Fibroblast of lung (primary cell): ENCODE measurements at places on chromosomes 4 and X. TPM values are rescaled to one million over a fixed set of nuclear protein-coding genes. Genes with fewer than 3 reads are reported as not detected.

MAN2B2 gene
- 11.8 and 19.0 TPM in 2 replicates for total RNA-seq

EFNB1 gene
- total RNA-seq, result 41.1 and 43.4 TPM in 2 replicates

NCAPG gene
- total RNA-seq, result 3.9 and 10.1 TPM in 2 replicates

GPRASP1 gene
- 4.9 and 5.8 TPM in 2 replicates for total RNA-seq

BMX gene
- total RNA-seq, result not detected in 2 replicates

PCDH11X gene
- 0.17 TPM in 1 of 2 replicates, not detected in the other for total RNA-seq

MAGEC2 gene
- total RNA-seq, result 0.17 TPM in 1 of 2 replicates, not detected in the other
